ENCODE measurements at places on chromosomes 5 and 9.

- DNase-seq: no peak
Observed at GRCh38 chr5:5385331-5385662, 37.2 kb upstream of the ICE1 start.

- no peak for DNase-seq
Observed at GRCh38 chr5:111254613-111255012, 30.4 kb downstream of the CAMK4 start.

DNA sequence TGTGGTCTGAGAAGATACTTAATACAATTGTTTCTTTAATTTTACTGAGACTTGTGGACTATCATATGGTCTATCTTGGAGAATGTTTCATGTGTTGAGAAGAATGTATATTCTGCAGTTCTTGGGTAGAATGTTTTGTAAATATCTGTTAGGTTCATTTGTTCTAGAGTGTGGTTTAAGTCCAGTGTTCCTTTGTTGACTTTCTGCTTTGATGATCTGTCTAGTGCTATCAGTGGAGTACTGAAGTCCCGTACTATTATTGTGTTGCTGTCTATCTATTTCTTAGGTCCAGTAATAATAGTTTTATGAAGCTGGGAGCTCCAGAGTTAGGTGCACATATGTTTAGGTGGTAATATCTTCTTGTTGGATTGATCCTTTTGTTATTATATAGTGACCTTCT lies 36.1 kb downstream of the IQGAP2 start:
- DNase-seq: no peak

GRCh38 chr5:142491270-142491669 lies 166.4 kb upstream of the SPRY4 start:
- no peak for DNase-seq

GRCh38 chr5:151128817-151129216 lies 28.8 kb downstream of the ANXA6 start:
- no peak for DNase-seq

GRCh38 chr9:110936719-110937452 lies 101.4 kb downstream of the LPAR1 start:
- no peak for DNase-seq

- no peak for DNase-seq
Observed at GRCh38 chr9:109477258-109478050, 20.7 kb downstream of the PTPN3 start.

DNA sequence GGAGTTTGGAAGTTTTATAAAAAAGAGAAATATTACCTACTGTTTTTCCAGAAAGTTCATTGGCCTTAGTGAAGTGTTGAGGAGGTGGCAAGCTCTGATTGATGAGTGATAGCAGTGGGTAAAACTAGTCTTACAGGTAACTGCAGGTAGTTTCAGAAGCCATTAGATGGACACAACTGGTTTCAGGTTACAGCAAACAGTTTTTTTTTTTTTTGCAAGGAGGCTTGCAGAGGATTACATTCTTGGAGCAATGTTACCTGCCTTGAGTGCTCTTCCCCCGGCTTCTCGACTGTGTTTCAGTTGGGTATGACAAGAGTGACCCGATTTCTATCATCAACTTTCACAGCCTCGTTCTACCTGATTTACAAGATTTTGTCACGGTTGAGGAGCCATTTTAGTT lies 333.4 kb downstream of the YTHDC2 start:
- no peak for DNase-seq

DNA sequence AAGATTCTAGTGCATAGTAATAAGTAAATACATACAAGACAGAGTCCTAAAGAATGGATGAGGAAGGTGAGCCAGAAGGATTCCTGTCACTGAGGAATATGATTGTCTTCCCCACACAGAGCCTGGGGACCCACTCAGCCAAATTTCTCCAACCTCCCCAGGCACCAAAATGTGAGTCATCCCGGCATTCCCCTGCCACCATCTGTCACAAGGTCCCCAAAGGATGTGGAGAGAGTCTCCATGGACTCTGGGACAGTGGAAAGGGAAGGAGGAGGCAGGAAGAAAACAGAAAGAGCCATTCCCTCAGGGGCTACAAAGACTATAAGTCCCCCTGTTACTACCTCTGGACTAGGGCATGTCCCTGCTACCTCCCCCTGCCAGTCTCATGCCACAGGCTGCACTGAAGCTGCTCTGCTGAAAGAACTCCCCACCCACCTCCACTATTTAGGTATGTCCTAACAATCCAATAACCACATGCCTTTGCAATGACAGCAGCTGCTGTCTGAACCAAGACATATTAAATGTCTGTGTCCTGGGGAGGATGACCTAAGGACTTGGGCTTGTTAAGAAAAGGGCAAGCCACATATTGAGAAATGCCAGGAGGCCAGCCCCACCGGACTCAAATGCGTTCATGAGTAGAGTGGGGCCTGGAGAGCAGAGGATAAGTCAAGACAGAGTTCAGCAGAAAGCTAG lies 10.7 kb upstream of the OR5C1 start:
- DNase-seq: no peak
